ENCODE measurements at places on chromosomes 7 and 10. TPM values are rescaled to one million over a fixed set of nuclear protein-coding genes. Genes with fewer than 3 reads are reported as not detected.

- H3K36me3 ChIP-seq, result peaks cover 3% of the 10 kb centered on the region
- H3K27me3 ChIP-seq, result no peaks in the 10 kb centered on the region
- no peak overlapping the region for H3K4me3 ChIP-seq
- H3K27ac ChIP-seq, result peak overlapping the region; percentile 12
These were observed 77.9 kb upstream of the PLXNA4 start for GRCh38 chr7:132654150-132654549.

- H3K27me3 ChIP-seq, result no peaks in the 10 kb centered on the region
- H3K27ac ChIP-seq, result no peak overlapping the region
- H3K36me3 ChIP-seq, result peaks cover 44% of the 10 kb centered on the region
- H3K4me3 ChIP-seq, result no peak overlapping the region
These were observed 62.2 kb downstream of the NT5C2 start for GRCh38 chr10:103130910-103131309.

SEC61G gene
- 101 TPM for total RNA-seq

DNA sequence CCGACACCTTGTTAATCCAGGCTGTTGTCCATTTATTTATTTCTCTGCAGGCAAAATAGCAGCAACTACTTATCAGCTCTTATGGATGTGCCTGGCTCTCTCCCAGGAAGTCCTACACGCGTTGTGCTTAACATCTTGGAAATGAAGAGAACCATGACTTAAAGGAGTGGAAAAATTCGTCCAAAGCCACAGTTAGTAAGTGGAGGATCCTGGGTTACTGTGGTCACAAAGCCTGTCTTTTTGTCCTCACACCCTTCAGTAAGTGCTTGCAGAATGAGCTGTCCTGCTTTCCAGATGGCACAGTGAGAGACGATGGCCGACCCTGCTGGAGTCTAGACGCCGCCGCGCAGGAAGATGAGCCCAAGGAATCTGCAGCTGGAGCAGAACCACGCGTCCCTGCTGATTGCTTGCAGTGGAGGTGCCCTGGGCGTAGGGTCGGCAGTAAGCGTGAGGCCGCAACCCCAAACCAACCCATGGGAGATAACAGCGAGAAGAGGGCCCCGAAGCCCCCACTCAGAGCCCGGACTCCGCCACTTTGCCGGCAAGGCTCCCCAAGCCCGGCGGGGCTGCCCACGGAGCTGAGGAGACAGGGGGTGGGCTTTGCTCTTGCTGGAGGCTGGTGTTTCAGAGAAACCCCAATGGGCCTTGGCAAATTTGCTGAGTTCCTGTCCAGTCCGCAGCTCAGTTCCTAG, 178.6 kb downstream of the CXCL12 start:
- no peak overlapping the region for H3K4me3 ChIP-seq
- DNase-seq, result no peak
- no peaks in the 10 kb centered on the region for H3K27me3 ChIP-seq
- no peaks in the 10 kb centered on the region for H3K36me3 ChIP-seq

- H3K4me3 ChIP-seq, result no peak overlapping the region
- no peak for DNase-seq
- no peaks in the 10 kb centered on the region for H3K4me1 ChIP-seq
- H3K36me3 ChIP-seq, result peaks cover 5% of the 10 kb centered on the region
- no peaks in the 10 kb centered on the region for H3K27me3 ChIP-seq
These were observed 62.2 kb downstream of the LANCL2 start for GRCh38 chr7:55427342-55427741.

- H3K36me3 ChIP-seq, result no peaks in the 10 kb centered on the region
- no peak overlapping the region for H3K4me3 ChIP-seq
These were observed 13.9 kb upstream of the PLXNA4 start for GRCh38 chr7:132590162-132590561.

DNA sequence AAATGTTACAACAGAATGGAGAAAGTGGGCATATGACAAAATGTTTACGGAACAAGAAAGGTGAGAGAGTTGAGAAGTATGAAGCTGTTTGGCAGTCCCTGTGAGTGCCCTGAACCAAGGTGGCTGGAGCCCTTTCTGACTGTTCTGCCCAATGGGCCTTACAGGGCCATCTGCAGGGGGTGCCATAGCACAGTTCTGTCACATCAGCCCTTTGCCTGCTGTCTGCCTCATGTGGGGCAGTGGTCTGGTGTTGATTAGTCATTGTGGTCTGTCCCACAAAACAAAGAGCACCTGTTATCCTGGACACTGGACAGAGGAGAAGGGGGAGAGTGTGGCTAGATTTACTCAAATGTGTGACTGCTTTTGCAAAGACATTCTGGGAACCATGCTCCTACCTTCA, 51.5 kb upstream of the OSBPL3 start:
- no peak overlapping the region for H3K4me3 ChIP-seq
- H3K4me1 ChIP-seq, result peaks cover 36% of the 10 kb centered on the region
- no peak overlapping the region for H3K27ac ChIP-seq
- H3K36me3 ChIP-seq, result no peaks in the 10 kb centered on the region

CCNJ gene
- 4.5 TPM for total RNA-seq

SEMA3C gene
- total RNA-seq, result not detected

DNA sequence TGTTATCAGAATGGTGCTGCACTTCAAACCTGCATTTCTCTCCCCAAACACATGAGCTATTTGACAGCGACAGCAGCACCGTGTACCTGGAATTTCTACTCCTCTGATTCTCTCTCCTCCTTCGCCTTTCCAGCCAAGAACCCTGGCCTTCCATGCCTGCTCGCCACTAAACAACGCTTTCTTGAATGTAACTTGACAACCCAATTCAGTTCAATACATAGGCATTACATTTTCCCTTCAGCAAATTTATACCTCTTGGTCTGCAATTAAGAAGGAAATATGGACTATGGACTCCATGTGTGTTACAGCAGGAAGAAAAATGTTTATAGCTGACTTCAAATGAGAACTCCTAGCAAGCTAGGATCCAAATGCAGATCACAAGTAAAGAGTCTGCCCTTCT, 162.6 kb upstream of the AUTS2 start:
- no peaks in the 10 kb centered on the region for H3K4me1 ChIP-seq
- no peak overlapping the region for H3K4me3 ChIP-seq
- no peak overlapping the region for H3K27ac ChIP-seq
- DNase-seq, result no peak
- H3K27me3 ChIP-seq, result peaks cover 2% of the 10 kb centered on the region
- no peaks in the 10 kb centered on the region for H3K36me3 ChIP-seq

Data from activated CD8-positive, alpha-beta T cell treated with anti-CD3 and anti-CD28 coated beads, Interleukin-2, amount 10 ng/mL, durations not matched to agents 7 days and 5 days (primary cell).